ENCODE measurements at places on chromosomes 12 and 14.

- DNase-seq = no peak
Observed at GRCh38 chr12:27762757-27763156, 17.3 kb upstream of the KLHL42 start.

DNA sequence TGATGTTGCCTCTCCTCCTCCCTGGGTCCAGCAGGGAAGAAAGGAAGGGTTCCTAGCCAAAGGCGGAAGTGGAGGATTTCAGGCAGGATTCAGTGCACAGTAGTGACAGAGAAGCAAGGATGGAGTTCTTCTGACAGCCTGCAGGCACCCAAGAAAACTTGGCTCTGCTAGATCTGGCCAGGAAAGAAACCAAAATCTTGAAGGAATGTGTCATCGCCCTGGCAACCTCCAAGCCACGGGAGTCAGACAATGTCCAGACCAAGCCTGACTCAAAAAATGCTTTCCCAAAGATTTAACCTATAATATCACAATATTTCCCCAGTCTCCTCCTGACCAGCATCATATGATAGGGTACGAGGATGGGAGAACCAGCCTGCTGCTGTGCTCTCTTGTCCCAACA lies 22.8 kb upstream of the DHRS4 start:
- no peak for DNase-seq

DNA sequence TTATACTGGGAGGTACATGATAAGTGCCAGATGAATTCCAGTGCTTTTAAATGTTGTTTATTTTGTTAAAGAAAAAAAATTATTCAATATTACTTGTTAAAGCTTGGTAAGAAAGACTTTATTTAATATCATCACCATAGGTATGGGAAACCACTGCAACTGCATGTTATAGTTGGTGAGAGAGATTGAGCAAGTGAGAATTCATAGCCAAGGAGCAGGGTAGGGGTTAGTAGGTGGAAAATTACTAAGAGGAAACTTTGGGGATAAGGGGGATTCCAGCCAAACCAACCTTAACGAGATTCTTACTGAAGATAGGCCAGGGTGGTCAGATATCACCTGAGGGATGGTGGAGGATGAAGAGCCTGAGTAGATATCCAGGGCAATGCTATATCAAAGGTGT lies 38.4 kb downstream of the SLC16A7 start:
- DNase-seq = no peak

DNA sequence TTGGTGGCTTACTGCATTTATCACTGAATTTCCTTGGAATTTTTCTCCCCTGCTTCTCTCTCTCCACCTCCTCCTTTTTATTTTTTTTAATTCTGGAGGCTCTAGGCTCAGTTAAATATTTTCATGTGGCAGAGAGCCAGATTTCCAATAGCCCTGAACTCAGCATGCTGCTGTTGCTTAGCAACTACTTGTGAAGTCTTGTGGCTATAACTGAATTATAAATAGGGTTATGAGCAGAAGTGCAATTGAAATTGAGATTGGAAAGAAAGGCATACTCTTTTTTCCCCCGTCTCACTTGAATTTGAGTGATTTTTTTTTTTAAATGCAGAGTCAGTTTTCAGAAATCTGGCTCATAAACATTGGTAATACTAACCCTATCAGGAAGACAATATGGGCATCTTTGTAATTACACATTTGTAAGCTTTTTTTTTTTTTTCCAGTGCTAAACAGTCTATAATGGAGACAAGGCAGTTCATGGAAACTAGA lies 38.3 kb downstream of the ATF7IP start:
- DNase-seq = no peak

DNA sequence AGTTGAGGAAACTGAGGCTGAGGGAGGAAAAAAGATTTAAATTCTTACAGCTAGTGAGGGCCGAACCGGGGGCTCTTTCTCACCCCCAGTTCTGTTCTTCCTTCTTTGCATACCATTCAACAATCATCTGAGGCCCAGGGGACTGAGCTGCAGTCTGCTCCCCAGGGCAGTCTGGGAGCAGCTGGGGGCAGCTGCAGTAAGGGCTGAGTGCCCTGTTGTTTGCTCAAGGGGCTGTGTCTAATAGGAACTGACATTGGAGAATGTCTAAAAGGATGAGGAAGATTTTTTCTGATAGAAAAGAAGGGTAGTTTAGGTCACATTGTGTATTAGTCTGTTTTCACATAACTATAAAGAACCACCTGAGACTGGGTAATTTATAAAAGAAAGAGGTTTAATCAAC lies 42.2 kb downstream of the SLC17A8 start:
- DNase-seq = no peak

DNA sequence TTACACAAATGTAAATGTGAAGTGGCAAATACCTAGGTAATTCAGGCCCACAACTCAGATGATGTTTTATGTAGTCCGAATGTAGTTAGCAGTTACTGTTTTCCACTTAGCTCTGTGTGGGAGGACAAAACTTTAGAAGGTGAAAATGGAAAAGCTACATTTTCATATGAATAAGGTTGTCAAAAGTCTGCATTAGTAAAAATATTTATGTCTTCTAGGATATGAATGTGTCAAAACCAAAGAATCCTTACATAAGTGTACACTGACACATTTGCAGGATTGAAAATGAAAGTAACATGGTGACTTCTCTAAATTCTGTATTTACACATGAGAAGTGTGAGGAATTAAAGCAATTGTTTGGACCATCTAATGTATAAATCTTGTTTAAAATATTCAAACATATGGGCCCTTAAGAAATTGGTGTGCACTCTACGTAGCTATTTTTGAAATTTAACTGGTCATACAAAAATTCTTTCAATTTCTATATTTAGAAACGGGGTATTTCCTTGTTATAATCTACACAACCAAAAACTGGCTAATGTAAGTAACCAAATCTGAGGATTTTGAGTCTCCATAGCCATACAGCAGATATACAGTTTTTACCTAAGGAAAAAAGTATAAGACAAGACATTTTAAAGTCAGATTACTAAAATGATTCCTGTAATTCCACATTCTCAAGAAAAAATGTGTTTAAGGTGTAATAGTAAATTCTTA lies 5.4 kb downstream of the CDKN1B start:
- no peak for DNase-seq

DNA sequence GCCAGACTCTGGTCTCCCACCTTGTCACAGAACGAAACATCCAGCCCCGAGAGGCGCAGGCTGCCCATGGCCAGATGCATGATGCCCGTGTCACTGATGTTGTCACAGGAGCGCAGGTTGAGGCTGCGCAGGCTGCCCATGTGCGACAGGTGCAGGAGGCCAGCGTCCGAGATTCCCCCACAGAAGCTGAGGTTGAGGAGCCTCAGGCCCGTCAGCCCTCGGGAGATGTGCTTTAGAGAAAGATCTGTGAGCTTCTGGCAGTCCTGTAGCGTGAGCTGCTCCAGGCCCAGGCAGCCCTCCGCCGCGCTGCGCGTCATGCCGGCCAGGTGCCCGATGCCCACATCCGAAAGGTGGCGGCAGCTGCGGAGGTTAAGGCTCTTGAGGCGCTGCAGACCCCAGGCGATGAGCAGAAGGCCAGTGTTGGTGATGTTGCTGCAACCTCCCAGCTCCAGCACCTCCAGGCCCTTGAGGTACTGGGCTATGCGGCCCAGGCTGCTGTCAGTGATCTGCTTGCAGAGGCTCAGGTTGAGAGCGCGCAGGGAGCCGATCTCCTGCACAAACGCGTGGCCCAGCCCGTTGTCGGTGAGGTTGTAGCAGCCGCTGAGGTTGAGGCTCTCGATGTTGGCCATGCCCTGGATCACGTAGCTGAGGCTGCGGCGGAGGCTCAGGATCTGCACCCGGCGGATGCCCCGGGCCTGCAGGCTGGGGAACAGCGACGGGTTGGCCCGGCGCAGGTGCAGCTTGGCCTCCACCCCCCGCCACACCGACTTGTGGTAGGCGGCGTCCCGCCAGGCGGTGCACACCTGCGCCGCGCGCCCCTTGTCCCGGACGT lies 991 bp downstream of the FBXL14 start:
- DNase-seq = peak; percentile 53

- DNase-seq = no peak
Observed at GRCh38 chr12:63206494-63206893, 55.5 kb upstream of the AVPR1A start.

DNA sequence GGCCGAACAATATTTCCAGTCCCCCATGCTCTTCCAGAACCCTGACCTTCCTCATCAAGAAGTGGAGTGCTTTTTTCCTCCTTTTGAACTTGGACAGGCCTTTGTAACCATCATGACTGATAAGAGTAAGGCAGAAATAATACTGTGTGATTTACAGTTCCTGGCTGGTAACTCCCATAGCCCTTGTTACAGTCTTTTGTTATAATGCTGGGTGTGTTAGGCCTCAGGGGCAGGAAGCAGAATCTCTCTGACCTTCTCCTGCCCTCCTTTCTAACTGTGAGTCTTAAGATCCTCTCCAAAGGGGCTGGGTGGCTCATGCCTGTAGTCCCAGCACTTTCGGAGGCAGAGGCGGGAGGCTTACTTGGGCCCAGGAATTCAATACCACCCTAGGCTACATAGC lies 59.5 kb downstream of the BCAT1 start:
- DNase-seq = no peak

- DNase-seq = no peak
Observed at GRCh38 chr14:78946949-78947348, 776.8 kb downstream of the NRXN3 start.

- no peak for DNase-seq
Observed at GRCh38 chr12:107033758-107034739, 47.1 kb upstream of the MTERF2 start.

DNA sequence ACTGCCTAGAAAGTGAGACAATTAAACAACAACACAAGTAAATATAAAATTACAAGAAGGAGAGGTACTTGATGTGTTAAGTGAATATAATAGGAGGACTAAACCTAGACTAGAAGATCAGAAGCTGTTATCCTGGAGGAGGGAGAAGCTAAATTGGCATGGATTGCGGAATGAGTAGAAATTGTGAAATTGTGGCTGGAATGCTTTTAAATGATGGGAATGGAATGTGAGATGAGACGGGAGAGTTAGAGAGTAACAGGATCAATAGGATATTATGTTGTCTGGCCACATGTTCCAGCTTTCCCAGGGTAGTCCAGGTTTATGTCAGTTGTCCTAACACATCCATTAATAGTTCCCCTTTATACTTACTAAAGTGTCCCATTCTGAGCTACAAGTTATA lies 44.0 kb upstream of the CPNE8 start:
- DNase-seq = no peak

GRCh38 chr14:88668448-88669116 lies 105.7 kb downstream of the ZC3H14 start:
- no peak for DNase-seq

- DNase-seq = peak; percentile 64
Observed at GRCh38 chr12:121786440-121786825, 7.1 kb downstream of the RHOF start.

DNA sequence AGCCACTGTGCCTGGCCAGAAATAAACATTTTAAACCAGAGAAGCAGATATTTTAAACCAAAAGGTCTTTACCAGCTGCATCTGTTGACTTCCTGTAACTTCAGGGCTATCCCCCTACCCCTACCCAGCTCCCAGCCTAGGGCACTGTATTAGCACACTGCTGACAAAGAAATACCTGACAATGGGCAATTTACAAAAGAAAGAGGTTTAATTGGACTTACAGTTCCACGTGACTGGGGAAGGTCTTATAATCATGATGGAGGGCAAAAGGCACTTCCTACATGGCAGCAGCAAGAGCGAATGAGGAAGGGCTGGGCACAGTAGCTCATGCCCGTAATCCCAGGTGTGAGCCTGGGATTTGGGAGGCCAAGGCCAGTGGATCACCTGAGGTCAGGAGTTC lies 26.0 kb downstream of the GEMIN2 start:
- DNase-seq = no peak

- DNase-seq = no peak
Observed at GRCh38 chr12:68434391-68435298, 102.5 kb upstream of the MDM1 start.

GRCh38 chr14:64281805-64282204 lies 12.4 kb downstream of the ESR2 start:
- DNase-seq = no peak

DNA sequence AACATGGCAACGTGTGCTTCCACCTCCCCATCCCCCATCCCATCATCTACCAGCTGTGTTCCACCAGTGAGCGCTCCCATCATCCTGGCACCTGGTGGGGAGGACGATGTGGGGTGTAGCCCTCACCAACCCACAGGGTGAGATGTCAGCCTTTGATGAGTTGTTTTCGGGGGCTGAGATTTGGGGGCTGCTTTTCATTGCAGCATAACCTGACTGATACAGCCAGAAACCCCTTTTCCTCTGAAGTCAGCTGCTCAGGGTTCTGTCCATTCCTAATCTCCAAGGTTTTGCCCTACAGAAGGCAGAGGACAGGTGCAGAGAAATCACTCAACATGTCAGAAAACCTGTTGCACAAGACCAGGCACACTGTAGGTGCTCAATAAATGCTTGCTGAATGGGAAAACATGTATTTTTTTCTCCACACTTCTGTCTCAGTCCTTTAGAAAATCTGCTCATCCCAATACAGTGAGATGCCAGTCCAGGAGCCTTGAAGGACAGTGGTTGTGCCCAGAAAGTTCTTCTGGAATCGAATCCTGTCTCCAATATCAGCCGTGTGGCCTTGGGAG lies 239.8 kb downstream of the RBM19 start:
- no peak for DNase-seq

GRCh38 chr14:78612666-78613065 lies 442.5 kb downstream of the NRXN3 start:
- no peak for DNase-seq

DNA sequence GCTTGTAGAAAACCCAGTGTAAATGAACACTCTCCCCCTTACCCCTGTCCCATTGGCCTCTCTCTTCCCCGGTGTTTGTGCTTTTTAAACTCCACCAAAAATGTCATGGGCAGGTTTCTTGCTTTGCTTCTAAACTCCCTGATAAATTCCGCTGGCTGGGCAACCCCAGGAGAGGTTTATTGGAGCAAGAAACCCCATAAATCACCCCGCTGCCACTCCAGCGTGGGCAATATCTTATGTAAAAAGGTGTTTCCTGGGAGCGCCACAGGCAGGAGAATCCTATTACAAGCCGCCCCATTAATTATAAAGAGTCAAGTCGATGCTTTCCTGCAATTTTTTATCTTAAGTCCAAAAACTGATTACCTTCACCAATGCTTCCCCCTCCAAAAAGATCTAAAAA lies 22.8 kb downstream of the LHX5 start:
- no peak for DNase-seq

- peak; percentile 5 for DNase-seq
Observed at GRCh38 chr12:21296751-21297406, 37.8 kb downstream of the SLCO1A2 start.

DNA sequence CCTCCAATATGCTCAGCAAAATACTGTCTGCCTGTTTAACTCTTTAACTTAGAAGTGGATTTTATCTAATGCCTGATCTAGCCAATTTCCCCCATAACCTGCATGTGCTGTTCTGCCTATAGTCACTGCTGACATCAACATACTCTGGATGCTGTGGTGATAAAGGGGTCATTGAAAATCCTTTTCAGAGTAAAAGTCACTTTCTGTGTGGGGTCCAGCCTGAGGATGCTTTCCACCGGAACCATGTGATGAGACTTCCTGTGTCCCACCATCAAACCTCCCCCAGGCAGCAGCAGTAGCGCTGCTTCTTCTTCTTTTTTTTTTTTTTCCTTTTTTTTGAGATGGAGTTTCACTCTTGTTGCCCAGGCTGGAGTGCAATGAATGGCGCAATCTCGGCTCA lies 607.0 kb downstream of the BCL11B start:
- DNase-seq = no peak
